ENCODE measurements at places on chromosomes 6 and 20. TPM values are rescaled to one million over a fixed set of nuclear protein-coding genes. Genes with fewer than 3 reads are reported as not detected.

DNA sequence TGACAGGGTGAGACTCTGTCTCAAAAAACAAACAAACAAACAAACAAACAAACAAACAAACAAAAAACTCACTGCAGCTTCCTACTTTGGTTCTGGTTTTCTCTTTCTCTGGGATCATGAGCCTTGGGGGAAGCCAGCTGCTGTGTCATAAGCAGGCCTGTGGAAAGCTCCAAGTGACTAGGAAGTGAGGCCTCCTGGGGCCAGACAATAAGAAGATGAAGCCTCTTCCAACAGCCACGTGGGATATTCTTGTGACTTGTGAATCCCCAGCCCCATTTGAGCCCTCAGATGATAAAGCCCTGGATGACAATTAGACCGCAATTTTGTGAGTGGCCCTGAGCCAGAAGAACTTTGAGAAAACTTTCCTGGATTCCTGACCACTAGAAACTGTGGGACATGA, 11.4 kb downstream of the HLA-A start:
- no peak for DNase-seq

DNA sequence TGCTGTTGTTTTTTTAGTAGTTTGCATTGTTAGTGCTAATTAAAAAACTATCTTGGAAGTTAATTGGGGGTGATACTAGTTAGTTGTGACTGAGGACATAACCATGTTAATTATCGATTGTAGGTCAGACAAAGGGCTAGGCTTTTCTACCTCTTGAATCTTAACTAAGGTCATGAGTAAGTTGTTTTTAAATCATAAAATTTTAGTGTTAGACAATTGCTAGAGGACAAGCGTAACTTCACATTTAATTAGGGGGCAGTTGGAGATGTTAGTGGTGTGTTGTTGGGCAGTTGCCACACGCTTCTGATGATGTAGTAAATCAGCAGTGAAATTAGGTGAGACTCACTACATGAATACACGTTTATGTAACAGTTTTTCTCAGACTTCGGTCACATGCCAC, 619.1 kb upstream of the FLRT3 start:
- no peak for DNase-seq

DNA sequence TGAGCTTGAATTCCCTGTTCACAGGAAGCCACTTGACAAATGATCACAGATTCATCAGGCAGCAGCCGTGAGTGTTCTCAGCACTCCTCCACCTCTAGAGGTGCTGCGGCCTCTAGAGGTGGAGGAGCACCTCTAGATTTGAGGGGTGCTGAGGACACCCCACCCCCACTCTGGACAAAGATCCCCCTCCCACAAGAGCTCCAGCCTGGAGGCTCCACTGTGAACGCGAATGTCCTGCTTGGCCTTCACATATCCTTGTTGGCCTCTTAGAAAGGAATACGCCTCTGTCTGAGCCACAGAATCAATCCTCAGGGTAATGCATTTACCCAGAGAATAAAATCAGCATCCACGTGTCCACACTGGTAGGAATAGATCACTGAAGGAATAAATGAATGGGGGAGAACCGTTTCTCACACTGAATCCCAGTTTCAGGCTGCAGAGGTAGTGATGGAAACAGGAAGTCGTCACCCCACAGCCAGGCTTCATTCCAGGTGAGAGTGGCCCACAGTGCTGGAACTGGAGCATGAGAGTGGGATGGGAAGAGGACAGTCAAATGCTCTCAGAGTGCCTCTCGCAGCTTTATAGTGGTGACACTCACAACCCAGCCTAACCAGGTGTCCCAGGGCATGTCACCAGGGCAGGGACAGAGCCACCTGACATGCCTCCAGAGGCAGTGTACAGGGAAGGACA, 16.6 kb downstream of the NPEPL1 start:
- no peak for DNase-seq

- no peak for DNase-seq
These were observed 22.7 kb upstream of the BMP2 start for GRCh38 chr20:6744805-6745204.

GRCh38 chr20:62929051-62929538, 2.8 kb upstream of the DIDO1 start:
- peak; percentile 67 for DNase-seq

GRCh38 chr6:25334793-25335192, 55.6 kb downstream of the CARMIL1 start:
- no peak for DNase-seq

DNA sequence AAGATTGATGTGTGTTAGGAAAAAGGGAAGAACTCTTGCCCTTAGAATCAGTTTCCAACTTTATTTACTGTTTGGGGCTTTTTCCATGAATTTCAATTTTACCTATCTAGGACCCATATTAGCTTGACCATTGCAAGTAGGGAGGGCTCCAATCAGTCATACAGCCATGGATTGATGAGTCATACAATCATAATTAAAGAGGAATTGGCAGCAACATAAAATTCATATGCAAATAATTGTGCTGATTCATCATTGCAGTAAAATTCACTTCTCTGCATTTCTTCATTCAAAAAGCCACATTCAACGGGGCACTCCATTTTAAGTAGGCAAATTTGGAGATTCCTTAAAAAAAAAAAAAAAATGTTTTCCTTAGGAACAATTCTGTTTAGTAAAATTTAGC, 1016.4 kb downstream of the KIF16B start:
- DNase-seq, result no peak

DNA sequence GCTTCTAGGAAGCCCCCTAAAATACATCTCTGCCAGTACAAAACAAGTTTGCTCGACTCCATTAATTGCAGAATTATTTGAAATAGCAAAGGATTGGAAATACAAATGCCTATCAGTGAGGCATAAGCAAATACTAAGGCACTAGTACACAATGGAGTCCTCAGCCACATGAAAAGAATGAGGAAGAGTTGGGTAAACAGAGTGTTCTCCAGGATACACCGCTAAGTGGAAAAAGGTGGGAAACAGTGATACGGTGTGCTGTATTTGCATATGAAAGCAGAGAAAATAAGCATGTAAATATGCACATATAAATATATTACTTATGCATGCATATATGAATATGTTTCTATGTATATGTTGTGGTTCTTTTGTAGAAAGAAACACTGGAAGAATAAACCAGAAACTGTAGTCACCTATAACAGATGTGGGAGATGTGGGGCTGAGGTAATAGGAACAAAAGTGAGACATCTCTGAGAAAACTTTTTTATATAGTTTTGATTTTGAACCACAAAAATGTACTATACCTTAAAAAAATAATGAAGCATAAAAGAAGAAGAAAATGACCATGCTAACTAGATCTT, 143.4 kb upstream of the MYLIP start:
- no peak for DNase-seq

DNA sequence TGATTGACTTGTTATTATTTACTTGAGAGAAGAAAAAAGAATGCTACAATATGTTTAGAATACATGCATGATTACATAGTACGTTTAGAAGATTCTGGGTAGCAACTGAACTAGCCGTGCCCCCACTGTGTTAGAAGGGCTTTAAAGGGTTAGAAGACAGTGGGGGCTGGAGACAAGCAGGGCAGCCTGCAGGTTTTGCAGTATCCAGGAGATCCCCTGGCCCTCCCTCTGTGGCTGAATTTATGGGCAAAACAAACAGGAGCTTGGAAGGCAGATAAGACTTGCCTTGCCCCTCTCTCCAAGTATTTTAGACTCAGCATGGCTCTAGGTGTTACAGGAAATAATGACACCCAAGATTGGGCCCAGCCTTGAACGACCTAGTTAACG, 179.2 kb downstream of the CLIC5 start:
- no peak for DNase-seq

GRCh38 chr6:162226803-162227202, 500.8 kb downstream of the PRKN start:
- no peak for DNase-seq

DNA sequence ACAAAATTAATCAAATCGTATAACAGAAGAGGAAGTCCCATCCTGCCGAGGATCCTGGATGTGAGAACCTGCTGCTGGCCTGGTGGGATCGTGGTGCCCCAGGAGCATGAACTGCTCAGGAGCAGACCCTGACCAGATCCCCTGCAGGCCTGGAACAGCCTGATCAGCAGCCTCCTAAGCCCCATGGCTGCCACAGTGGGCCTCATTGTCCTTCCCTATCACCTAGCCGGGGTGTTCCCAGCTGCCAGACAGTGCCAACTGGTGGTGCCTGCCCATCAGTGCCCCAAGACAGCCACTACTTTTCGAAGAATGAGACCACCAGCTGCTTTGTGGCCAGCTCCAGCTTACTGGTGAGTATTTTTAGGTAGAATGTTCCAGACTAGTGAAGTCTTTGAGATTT, 19.6 kb upstream of the MAS1L start:
- no peak for DNase-seq

- no peak for DNase-seq
These were observed 19.4 kb downstream of the NCOA5 start for GRCh38 chr20:46070215-46070900.

DNA sequence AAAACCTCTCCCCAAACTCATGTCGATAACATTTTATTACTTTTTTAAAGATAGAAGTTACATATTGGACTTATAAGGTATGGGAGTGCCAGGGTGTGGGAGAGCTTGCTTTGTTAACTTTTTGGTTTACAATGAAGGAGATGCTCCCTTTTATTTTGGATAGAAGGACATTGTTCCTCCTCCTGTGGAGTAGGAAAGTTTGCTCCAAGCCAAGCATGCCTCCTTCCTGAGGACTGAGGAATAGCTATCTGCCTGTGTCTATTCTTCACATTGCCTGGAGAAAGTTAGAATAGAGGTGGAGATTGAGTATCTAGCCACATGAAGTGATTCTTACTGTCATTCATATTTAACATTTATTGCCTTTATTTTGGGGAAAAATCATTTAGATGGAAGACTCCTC, 71.9 kb downstream of the EYA4 start:
- no peak for DNase-seq

- peak; percentile 67 for DNase-seq
These were observed 336 bp upstream of the LY6G5C start for GRCh38 chr6:31681135-31681671.

GRCh38 chr6:1087154-1087843, 224.6 kb upstream of the FOXQ1 start:
- DNase-seq, result no peak

DNA sequence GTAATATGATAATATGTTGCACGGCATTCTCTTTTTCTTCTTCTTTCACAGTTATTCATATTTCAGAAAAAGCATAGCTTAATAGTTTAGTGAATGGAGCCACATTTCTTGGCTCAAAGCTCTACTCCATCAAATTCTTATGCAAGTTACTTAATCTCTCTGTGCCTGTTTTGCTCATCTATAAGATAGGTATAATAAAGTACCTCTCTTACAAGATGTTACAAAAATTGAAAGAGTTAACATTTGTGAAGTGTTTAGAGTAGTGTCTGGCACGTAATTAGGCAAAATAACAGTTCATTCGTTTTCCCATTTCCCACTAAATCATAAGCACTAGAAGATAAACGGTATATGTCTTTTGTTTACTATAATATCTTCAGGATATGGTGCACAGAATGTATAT, 1304.4 kb upstream of the EYS start:
- no peak for DNase-seq

GRCh38 chr6:159753081-159753872, 8.6 kb upstream of the ACAT2 start:
- no peak for DNase-seq

GRCh38 chr6:80289727-80290126, 183.3 kb downstream of the BCKDHB start:
- no peak for DNase-seq

DNA sequence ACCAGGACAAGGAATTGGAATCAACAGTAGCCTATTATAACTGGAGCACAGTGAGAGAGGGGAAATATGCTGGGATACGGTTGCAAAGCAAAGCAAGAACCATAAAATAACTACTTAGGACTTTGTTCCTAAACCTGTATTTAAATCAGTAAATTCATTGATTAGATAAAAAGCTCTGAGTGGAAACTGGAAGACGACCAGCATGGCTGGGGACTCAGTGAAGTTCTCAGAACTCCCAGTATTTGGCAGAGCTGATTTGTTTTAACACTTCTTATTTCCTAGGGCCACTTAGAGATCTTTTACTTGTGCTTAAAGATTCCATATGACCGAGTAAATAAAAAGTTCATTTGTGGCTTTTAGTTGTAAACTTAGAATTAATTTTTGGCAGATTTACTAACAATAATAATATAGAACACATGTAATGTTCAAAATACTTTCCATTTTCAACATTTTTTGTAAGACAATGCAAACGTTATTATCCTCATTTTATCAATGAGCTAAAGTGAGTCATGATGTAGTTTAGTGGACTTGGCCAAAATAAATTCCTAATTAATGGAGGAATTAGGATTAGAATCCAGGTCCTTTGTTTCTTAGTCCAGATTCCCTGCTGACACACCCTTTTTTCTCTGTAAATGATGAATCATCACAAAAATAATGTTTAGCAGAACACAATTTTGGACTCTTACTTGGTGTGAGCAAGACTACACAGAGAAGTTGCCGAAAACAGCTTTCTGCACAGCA, 392.9 kb downstream of the GJA1 start:
- no peak for DNase-seq

DNA sequence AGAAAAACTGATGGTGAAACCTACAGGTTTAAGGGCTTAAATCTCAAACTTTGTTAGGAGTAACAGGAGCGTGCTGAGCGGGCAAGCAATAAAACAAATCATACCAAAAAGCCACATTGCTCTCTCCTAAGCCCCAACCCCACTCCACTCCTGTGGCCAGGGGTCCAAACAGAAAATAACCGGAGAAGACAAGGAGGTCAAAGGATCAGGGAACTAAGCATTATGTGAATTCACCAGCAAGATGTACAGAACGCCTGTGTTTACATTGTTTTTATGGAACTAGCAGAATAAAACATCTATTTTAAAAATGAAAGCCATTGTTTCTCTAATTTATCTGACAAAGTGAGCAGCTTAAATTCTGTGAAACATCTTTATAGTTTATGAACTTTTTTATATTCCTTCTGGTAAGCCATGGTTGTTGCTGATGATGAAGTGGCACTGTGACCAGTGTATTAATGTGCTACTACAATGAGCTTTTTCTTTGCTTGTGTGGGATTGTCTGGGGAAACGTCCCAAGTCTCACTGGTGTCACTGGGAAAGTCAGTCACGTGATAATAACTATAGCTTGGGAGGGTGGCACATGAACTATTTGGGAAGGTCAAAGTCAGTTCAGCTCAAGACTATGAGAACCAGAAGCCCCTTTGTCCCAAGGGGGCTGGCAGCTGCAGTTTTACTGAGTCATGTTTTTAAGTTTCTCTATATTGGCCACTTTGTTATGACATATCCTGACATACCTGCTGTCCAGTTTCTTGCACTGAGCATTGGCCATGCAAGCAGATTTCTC, 9.8 kb downstream of the FAM210B start:
- no peak for DNase-seq

PRR3 gene
- 1.7 TPM for total RNA-seq

MUC22 gene
- total RNA-seq, result 0.09 TPM

BTNL2 gene
- total RNA-seq, result not detected

BPIFB4 gene
- not detected for total RNA-seq

LY6G6D gene
- total RNA-seq, result not detected

MAN1A1 gene
- total RNA-seq, result 6.2 TPM

JPH2 gene
- 145 TPM for total RNA-seq

ANKEF1 gene
- total RNA-seq, result 2.0 TPM

FNDC11 gene
- 0.14 TPM for total RNA-seq

CCN6 gene
- total RNA-seq, result not detected

SYNE1 gene
- total RNA-seq, result 16.0 TPM

CLVS2 gene
- 0.14 TPM for total RNA-seq

NFATC2 gene
- total RNA-seq, result 3.1 TPM

GPX5 gene
- total RNA-seq, result not detected

KCNQ5 gene
- 90.7 TPM for total RNA-seq

Measured in psoas muscle (tissue), 8 donors.